ENCODE measurements at places on chromosomes 1 and 21.

DNA sequence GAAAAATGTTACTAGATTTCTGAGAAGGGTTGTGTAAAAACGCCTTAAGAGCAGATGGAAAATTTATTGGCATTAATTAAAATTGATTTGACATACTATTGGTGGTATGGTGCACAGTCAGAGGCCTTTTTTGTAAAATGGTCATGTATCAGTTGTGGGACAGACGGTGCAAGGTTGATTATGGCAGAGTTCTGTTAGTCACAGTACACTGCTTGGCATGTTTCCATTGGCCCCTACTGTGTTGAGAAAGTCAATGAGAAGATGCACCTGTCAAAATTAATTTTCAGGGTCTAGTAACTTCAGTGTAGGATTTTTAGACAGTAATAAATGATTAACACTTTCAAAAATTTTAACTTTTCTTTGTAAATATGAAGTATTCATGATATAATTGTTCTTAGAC, 4.4 kb downstream of the B3GALT2 start:
- no peak for DNase-seq

DNA sequence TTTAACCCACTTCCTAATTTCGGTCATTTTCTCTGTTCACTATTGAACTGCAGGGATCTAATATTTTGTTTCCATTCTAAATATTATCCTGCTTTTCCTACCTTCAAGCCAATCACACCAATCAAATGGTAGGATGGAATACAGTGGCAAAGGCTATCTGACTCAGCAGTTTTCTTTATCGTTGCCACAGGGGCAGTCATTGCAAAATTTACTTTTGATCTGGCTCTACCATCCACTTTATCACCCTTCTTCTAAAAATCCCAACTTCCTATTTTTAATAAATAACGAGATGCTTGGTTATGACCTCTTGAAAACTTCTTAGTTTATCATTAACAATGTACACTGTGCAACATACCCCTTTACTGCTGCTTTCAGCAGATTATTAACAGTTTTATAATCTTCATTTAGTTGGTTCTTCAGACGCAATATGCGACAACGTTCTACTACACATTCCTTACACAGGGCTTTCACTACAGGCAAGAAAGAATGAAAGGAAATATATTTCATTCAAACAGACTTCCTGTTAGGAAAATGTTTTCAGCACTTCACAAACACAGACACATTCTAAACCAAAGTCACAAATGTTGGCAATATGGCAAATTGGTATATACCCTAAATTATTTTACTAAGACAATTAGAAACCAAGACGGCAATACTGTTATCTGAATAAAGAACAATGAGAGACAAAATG, 52.3 kb upstream of the RAP1GAP start:
- DNase-seq, result no peak

DNA sequence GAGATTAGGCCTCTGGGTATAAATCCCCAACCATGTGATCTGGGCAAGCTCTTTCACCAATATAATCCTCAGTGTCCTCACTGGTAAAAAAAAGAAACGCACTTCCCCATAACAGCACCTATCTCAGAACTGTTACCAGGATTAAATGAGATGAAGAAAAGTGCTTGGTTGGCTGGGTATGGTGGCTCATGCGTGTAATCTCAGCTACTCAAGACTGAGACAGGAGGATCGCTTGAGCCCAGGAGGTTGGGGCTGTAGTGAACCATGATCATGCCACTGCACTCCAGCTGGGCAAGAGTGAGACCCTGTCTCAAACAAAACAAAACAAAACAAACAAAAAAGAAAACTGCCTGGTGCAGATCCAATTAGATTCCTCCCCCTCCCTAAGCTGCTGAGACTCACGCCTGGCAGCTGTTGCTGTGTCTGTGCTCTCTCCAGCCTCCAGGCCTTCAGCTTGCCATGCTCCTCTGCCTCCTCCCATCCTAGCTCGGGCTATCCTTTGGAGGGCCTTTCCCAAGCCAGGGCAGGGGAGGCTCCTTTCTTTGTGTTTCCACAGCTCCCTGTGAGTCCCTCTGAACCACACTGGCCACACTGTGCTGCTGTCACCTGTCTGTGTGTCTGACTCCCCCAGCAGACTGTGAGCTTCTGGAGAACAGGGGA, 19.0 kb downstream of the CYB5RL start:
- no peak for DNase-seq

DNA sequence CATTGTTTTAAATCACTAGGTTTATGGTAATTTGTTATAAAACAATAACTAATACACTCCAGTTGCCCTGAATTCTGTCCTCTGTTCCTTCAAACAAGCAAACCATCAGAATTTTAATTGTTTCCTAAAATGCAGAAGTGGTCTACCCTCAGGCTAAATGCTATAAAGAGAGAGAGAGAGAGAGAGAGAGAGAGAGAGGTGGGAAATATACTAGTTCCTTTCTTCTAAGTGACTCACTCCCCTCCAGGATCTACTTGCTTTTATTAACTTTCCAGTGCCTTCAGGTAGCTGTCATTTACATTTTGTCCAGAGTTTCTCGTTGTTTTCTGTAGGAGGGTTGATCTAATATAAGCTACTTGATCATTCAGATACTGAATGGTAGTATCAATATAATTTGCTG, 26.4 kb downstream of the LRRC53 start:
- no peak for DNase-seq

DNA sequence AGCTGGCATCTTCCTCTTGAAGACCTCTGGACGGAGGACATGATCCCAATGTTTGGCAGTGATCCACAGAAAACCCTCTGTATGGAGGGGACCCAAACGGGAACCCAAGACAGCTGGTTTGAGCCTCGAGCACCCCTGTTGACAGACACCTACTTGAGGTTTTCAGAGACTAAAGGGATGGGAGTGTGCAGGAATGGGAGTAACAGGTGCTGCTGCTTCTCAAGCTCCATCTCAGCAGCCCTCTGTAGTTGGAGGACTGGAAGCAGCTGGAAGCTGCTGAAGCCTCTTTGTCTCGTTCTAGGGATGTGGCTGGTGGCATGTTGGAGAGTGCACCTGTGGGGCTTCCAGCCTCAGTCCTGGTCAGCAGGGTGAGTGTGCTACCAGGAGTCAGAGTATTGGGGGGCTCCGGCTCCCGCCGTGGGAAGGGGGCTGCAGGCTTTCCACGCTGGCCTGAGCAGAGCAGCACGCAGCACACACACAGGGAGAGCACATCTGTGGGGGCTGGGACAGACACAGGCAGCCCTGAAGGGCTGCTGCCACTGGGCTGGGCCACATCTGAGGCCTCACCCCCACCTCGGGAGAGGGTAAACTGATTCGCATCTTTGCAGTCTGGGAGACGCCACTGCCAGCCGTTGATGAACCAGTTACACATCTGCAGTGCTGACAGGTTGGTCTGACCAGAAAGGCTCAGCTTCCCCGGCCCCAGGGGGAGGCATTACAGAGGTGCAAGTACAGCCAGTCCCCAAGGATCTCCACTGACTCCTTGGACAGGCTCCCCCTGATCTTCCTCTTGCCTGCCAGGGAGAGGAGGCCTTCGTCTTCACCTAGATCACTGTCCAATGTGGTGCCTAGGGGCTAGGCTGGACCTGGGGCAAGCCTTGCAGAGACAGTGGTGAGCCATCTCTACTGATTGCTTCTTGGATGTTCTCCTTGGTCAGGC, 56.6 kb downstream of the ADSS2 start:
- DNase-seq, result no peak

GRCh38 chr1:65357291-65357960, 48.1 kb downstream of the DNAJC6 start:
- no peak for DNase-seq

GRCh38 chr1:36906555-36906954, 127.8 kb downstream of the GRIK3 start:
- DNase-seq, result no peak

GRCh38 chr1:25541889-25542658, 1.3 kb upstream of the LDLRAP1 start:
- DNase-seq, result no peak

DNA sequence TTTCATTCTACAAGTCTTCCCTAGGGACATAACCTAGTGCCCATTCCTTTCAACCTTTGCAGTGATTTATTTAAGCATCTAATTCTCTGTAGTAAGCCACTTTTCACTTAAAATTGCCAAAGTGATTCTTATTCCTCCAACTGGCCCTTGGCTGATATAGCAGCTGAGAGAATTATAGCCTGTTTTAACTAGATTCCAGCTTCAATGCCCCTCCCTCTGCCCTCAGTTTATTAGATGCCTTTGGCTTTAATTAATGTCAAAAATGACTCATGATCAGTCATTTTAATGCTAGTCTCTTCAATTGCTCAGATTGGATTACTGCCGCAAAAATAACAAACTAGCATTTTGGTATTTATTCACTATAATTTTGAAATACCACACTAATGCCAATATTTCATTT, 145.4 kb upstream of the KCTD3 start:
- no peak for DNase-seq

DNA sequence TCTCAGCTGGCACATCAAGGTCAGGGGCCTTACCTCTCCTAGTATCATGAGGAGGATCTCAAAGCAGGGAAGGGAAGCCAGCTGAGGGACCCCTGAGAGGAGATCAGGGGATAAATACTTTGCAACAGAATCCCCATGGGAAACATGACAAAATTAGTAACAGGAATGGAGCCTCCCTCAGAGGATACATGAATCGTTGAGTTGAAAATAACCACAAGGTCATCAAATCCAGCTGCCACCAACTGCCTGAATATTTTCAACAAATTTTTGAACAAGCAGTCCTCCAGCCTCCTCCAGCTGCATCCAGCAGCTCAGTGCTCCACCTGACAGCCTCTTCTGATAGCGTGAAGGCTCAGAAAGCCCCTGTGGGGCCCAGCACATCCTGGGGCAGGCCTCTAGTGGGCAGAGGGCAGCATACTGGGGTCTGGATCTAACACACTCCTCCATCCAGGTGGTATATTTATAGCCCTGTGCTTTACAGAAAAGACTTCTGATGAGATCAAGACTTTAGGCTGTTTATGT, 404.3 kb downstream of the NTNG1 start:
- DNase-seq, result no peak

- peak; percentile 18 for DNase-seq
Measured at GRCh38 chr1:204989266-204990058, 53.5 kb upstream of the CNTN2 start.

GRCh38 chr1:109650609-109651008, 5.3 kb upstream of the GSTM4 start:
- no peak for DNase-seq

- no peak for DNase-seq
Measured at GRCh38 chr1:45793942-45794604, 9.3 kb upstream of the MAST2 start.

DNA sequence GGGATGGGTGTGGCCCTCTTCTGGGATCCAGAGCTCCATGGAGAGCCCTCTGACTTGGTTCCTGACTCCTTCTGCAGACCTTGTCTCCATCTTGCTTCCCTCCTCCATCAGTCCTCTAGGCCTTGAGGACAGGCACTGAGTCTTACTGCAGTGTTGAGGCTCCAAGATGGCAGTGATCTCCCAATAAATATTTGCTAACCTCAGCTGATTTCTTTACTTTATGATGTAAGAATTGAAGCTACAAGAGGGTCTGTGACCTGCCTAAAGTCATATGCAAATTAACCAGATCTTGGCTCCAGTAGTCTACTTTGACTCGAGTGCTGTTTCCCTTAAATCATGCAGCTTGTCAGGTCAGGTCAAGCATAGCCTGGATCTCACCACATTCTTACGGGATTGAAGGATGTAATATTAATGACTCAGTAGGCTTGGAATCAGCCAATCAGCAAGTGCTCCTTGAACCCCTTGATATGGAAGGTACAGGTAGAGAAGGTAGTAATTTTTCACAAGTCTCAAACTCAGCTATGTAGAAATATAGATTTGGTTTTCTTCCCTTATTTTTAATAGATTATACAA, 93.0 kb downstream of the CLIC6 start:
- DNase-seq, result no peak

- DNase-seq, result no peak
Measured at GRCh38 chr1:111878091-111878490, 111.4 kb downstream of the KCND3 start.

- DNase-seq, result no peak
Measured at GRCh38 chr1:77940921-77941570, 37.8 kb downstream of the FUBP1 start.

DNA sequence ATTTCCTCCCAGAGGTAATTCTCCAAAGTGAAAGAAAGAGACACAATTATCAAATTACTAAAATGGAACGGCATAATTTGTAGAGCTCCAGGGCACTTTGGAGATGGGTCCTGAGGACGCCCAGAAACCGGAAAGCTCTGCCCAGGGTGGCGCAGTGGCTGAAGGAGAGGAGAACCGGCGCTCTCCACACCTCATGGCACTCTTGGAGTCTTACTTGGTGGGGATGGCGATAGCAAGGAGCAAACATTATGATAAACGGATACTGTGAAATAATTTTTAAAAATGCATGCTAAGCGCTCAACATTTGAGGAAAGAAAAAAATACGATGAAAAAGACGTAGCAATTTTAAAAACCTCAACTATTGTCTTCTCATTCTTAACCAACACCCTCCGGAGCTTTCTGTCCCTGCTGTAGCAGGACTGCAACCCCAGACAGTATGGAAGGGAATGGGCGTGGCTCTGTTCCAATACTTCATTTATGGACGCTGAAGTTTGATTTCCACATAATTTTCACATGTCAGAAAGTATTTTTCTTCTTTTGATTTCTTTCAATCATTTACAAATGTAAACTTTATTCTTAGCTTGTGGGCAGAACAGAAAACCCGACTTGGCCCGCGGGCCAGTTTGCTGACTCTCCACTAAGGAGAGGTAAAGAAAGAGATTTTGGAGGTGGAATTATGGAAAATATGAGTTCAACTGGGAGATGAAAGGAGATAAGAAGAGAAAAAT, 1.1 kb downstream of the S100A11 start:
- no peak for DNase-seq

DNA sequence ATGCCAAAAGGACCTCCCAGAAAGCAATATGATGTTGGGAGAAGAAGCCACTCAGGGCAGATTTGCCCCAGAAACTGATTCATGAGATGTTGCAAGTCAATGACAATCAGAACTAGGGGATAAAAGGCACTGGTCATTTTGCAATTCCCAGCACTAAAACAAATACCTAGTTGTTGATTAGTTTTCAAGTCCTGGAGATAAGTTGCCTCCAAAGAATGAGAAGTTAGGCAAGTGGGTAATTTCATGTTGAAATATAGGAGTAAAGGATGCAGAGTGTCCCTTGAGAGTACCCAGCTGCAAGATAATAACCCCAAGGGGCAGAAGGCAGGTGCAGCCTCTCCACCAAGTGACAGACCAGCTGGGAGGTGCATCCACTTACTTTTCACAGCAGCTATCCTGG, 363.6 kb downstream of the PBX1 start:
- DNase-seq, result no peak

Data from GM04503 (cell line).